ENCODE measurements at places on chromosomes 3 and 15. TPM values are rescaled to one million over a fixed set of nuclear protein-coding genes. Genes with fewer than 3 reads are reported as not detected.

DNA sequence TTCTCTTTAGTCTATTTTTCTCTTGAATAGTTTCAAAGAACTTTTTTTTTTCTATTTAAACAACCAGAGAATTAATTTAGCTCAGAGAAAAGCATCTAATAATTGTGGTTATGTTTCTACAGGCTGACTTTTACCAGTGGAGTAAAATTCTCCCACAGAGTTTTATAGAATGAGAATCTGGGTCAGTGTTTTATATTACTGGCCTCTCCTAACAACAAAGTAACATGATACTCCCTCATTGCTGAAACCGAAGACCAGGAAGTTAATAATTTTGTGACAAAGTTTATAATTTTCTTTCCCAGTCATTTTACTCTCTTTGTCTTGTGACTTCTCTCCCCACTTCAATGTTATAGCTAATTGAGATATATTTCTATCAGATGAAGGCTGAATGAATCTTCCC lies 946.9 kb downstream of the EPHA3 start:
- H3K36me3 ChIP-seq = no peaks in the 10 kb centered on the region
- no peaks in the 10 kb centered on the region for H3K27me3 ChIP-seq
- H3K4me3 ChIP-seq = no peak overlapping the region
- H3K4me1 ChIP-seq = no peaks in the 10 kb centered on the region
- H3K27ac ChIP-seq = no peak overlapping the region

The ZNF502 gene
- 3.5 TPM for total RNA-seq

The TBC1D23 gene
- 35.6 TPM for total RNA-seq

The CXCR6 gene
- 1.6 TPM for total RNA-seq

- no peak overlapping the region for H3K27ac ChIP-seq
- H3K27me3 ChIP-seq = no peaks in the 10 kb centered on the region
- H3K4me3 ChIP-seq = no peak overlapping the region
- H3K4me1 ChIP-seq = peaks cover 7% of the 10 kb centered on the region
These were observed 5.5 kb downstream of the SMAD6 start for GRCh38 chr15:66707310-66708082.

The CHRFAM7A gene
- total RNA-seq = 0.59 TPM

DNA sequence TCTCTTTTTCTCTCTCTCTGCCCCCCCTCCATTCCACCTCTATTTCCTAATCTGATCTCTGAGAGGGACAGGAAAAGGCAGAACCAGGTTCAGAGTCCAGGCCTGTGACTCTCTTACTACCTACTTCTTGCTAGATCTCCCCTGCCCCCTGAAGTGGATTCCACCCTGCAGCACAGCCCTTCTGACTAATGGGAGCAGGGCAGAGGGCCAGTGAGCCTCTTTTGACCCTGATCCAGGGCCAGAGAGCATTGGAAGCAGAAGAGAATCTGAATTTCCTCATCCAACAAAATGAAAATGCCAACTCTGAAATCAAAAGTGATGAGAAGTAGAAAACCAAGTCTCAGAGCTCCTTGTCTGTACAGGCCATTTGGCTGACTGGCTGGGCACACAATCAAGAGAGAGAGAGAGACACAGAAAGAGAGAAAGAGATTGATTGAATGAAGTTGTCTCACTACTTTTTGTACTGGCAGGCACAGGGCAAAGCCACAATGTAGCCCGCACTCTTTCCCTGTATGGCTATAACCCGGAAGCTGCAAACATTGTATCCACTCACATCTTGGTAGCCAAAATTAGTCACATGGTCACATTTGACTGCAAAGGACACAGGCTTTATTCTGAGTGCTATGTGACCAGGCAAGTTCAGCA lies 31.6 kb upstream of the GLCE start:
- H3K4me1 ChIP-seq = no peaks in the 10 kb centered on the region
- H3K36me3 ChIP-seq = no peaks in the 10 kb centered on the region
- H3K4me3 ChIP-seq = no peak overlapping the region
- H3K27ac ChIP-seq = no peak overlapping the region
- peak; percentile 29 for DNase-seq

GRCh38 chr3:41882956-41883355 lies 78.9 kb downstream of the ULK4 start:
- no peak overlapping the region for H3K4me3 ChIP-seq
- DNase-seq = no peak
- no peak overlapping the region for H3K27ac ChIP-seq
- no peaks in the 10 kb centered on the region for H3K4me1 ChIP-seq
- H3K27me3 ChIP-seq = no peaks in the 10 kb centered on the region

DNA sequence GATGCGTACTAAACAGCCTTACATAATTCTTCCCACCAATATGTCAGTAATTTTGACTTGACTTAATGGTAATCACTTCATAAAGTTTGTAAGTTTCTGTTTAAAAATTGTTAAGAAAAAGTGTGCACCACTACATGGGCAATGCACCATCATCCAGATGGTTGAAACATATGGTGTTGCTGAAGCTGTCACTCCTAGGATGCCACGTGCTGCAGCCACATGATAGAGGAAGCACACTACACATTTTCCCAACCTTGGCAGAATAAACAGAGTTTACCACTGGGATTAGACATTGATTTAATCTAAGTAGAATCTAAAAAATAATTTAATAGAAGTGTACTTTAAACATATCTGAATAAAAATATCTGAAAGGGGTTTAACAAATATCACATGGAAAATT lies 1209.9 kb downstream of the NSUN3 start:
- H3K4me1 ChIP-seq = no peaks in the 10 kb centered on the region
- no peaks in the 10 kb centered on the region for H3K27me3 ChIP-seq
- DNase-seq = no peak
- H3K4me3 ChIP-seq = no peak overlapping the region
- no peak overlapping the region for H3K27ac ChIP-seq
- H3K36me3 ChIP-seq = no peaks in the 10 kb centered on the region

GRCh38 chr3:24138876-24139256 lies 193.8 kb downstream of the NR1D2 start:
- H3K36me3 ChIP-seq = no peaks in the 10 kb centered on the region
- H3K4me3 ChIP-seq = no peak overlapping the region
- H3K27ac ChIP-seq = no peak overlapping the region
- H3K4me1 ChIP-seq = no peaks in the 10 kb centered on the region
- H3K27me3 ChIP-seq = no peaks in the 10 kb centered on the region

Data from colonic mucosa (tissue), 4 donors.